ENCODE measurements at places on chromosomes 13 and 19.

GRCh38 chr19:1001538-1002166 lies 1.4 kb downstream of the GRIN3B start:
- peak; percentile 67 for DNase-seq

DNA sequence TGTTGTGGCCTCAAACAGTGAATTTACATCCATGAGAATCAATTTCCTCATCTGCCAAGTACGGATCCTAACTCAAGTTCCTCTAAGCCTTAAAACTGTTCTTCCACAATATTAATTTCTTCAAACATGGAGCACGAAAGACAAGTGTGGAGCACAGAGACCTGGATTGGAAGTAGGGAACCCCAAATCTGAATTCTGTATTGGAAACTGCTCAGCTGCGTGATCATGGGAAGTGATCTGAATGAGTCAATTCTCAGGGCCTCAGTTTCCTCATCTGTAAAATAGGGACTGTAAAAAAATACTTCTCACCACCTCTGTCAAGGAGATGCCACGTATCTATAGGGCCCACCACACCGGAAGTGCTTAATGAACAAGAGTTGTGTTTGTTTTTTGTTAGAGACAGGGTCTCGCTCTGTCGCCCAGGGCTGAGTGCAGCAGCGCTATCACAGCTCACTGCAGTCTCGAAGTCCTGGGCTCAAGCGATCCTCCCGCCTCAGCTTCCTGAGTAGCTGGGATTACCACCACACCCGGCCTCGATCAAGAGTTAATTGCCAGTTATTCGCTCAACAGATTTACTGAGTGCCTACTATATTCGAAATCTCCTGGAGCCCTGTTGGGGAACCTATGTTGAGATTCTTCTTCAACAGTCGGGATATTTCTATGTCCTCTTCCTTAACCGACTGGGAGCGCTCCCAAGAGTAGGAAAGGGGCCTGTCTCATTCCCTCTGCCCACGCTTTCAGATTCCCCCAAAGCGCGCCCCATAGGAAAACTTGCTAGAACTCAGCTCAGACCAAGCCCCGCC lies 1.6 kb downstream of the SERTAD3 start:
- no peak for DNase-seq

DNA sequence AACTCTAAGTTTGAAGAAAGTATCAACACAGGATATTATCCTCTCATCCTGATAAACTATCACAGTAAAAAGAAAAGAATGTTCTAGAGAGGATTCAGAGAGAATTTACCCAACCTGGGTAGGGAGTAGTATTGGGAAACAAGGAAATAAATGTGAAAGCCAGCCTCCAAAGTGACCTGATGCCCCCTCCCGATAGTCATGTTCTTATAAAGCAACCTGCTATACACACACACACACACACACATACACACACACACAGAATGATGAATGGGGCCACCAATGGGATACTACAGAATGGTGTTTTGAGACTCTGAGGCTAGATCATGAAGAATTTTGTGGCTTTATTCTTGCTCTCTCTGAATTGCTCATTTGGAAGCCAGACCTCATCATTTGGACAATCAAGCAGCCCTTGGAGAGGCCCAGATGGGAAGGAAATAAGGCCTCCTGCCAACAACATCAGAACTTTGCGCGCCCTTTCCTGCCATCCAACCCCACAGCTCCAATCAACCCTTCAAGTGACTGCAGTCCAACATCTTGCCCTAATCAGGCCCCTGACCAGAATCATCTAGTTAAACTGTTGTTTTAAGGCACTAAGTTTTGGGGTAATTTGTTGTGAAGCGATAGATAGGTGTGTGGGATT lies 807.9 kb upstream of the ARGLU1 start:
- DNase-seq: no peak

DNA sequence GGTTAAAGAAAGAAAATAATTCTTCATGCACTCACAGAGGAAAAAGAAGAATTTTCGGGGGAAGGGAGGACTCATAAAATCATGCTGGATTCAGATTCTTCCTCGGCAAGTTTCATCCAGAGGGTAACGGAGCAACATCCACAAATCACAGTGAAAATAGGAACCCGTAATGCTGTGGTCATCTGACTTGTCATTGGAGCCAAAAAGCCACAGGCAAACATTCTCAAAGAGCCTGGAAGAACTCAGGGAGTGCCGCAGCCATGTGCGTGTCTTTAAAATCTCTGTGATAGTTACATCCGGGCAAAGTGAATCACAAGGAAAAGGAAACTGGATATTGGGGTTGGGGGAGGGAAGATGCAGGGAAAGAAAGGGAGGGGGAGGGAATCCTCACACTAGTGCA lies 33.0 kb upstream of the VSTM2B start:
- no peak for DNase-seq

DNA sequence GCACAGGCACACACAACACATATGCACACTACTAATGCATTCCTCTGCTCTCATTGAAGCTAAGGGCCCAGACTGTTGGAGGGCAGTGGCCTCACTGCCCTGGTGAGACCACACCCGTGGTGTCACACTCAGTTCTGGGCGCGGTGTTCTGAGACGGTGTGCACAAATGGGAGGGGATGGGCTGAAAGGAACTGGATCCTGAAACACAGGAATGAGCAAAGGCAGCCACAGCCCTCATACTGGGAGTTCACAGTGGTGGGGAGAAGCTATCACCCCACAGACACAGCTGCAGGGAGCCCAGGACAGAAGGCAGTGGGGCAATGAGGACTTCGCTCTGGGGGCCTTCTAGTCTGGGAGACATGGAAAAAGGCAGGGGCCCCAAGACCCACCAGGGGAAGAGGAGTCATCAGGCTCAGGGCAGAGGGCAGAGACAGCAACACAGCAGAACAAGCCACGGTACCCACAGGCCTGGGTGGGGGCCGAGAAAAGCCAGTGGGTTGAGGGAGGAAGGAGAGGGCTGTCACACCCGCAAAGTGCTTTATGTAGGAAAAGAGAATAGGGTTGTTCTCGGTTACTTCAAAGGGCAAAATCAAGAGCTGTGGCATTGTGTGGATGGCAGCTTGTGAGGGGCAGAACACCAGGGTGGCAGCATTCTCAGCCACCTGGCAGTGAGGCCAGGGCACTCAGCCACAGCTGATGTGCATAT lies 75.4 kb upstream of the GPR183 start:
- no peak for DNase-seq

GRCh38 chr13:32124743-32125142 lies 93.2 kb downstream of the FRY start:
- no peak for DNase-seq

DNA sequence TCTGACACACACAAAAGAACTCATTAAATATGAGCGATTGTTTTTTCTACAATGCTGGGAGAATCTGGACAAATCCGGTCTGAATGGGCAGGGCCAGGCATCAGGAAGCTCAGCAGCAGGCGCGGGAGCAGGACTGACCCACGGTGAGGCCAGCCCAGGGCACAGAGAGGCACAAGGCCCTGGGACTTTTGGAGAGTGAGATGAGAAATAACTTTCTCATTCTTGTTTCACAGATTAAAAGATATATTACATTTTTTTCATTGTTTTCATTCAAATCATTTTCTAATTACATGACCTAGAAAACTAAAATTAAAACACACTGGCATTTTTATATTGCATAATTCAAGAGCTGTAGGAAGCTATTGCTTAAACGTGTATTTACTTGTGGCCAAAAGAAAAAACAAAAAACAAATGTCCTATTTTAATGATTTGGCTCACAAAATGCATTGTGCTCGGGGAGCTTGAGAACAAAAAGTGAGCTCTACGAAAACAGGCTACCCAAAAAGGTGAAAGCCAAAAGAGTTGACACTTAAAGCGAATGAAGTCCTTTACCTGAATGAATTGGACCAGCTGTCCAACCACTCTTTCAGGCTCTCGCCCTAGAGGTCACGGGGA lies 133.1 kb downstream of the TNFRSF19 start:
- no peak for DNase-seq

DNA sequence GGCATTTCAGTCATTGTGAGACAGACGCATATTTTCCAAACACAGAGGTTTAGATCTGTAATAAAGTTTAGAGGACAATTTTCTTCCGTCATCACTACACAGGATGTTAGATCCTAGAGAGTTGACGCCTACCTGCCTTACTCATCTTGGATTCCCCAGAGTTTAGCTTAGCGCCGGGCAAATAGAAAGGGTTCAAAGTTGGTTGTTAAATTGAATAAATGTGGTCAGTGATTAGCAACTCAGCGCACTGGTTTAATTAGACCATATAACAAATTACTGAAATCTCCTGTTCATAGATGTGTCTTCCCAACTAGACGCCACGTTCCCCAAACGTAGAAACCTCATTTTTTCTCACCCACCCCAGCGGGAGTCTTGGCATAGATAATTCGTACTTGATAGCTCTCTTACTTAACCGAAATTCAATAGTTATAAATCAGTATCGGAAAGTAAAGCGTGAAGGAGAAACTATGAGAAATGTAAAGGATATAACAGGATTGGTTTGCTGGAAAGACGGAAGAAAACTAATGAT lies 726 bp upstream of the UFM1 start:
- DNase-seq: no peak

DNA sequence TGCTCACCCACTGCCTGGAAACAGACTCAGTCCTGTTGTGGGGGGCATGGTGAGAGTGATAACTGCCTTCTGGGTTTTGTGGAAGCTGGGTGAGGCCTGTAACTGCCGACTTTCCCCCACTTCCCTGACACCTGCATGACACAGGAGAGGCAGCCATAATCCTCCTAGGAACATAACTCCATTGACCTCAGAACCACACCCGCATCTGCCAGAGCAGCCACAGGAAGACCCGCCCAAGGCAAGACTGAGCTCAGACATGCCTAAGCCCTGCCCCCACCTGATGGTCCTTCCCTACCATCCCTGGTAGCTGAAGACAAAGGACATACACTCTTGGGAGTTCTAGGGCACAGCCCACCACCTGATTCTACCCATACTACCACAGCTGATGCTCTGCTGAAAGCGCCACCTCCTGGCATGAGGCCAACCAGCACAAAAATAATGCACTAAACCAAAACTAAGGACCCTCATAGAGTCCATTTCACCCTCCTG lies 326.7 kb downstream of the RBM26 start:
- DNase-seq: no peak

DNA sequence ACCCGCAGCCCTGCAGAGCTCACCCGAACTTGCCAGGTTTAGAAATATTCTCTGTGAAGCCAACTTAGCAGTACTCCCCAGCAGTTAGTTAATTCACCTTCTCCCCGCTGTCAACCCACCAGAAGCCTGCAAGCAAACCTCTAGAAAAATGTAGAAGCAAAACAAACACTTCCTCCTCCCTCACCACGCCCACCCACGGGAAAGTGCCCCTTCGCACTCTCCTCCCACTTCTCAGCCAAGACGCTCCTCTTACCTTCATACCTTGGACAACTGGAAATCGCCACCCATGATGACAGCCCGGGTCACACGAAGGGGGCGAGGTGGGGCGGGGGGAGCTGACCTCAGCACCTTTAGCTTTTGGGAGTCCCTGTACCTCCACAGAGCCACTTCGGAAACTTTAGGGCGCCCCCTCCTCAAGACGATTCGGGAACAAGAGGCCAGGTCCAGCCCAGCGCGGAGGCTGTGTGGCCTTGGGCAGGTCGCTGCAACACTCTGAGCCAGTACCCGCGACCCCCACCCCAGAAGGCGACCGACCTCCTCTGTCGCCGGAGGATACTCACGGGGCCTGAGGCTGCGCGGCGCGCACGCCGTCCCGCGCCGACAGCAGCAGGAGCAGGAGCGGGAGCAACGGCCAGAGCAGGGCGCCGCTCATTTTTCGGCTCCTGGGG lies 485 bp downstream of the CPAMD8 start:
- no peak for DNase-seq

DNA sequence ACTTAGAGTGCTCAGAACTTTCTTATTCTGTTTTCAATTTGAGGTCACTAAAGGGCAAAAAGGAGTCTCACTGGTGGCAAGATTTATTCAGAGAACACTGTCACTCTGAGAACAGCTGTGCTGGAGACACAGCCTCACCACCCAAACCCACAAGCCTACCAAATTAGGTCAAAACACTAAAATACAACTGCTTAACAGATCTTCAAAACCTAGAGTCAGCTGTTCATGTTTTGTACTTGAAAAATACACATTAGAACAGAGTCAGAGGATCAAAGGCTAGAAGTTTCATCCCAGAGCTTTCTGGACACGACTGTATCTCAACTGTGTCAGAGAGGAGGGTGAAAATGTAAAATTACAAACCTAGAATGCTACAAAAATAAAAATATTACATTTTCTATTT lies 89.3 kb downstream of the MIPEP start:
- no peak for DNase-seq

- DNase-seq: no peak
Measured at GRCh38 chr13:39313721-39314120, 275.5 kb downstream of the NHLRC3 start.

GRCh38 chr13:99892866-99893504 lies 78.6 kb downstream of the ZIC5 start:
- no peak for DNase-seq

DNA sequence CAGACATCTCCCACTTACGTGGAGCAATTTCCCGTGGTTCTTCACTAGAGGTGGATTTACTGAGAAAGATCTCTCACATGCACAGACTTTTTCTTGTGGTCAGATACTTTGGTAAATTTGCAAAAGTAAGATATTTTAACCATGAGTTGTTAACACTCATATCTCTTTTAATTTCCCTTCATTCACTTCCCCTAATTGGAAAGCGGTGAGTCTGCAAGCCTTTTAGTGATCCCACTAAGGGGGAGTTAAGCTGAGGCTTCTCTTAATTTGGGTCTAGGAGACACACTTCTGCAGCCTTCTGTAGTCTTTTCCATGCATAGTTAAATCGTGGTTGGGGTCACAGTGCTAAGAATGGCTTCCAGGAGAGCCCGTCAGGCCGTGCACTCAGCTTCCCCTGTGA lies 30.7 kb upstream of the SERPINE3 start:
- DNase-seq: no peak

- DNase-seq: peak; percentile 1
Measured at GRCh38 chr13:26529441-26529840, 28.0 kb upstream of the WASF3 start.

DNA sequence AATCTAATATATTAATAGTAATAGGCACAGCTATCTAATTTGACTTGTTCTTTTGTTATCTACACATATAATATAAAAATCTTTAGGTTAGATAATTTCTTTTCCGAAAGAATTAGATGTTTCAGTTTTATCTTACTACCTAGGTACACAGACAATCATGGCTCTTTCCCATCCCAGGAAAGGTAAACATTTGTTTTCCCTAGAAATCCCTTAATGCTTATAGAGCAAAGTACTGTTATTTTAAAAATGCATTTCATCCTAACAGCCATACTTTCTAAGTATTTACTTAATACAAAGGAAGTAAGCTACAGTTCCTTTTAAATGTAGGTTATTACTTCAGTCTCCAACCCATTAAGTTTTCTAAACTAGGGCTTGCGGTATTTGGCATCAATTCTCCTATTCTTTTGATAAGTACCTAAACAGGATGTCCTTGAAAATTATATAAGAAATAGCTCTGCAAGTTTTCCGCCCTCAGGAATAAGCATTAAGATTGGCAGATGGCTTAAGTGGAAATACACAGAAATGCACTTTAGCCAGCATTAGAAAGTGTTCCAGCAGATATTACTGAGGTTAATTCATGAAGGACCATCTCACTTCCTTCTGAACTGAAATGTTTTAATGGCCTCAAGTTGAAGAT lies 616.2 kb upstream of the SPRY2 start:
- no peak for DNase-seq

Measured in stimulated activated CD4-positive, alpha-beta T cell treated with anti-CD3 and anti-CD28 coated beads, Interleukin-12 subunit alpha, Interleukin-12 subunit beta, amount 100 ng/mL, for 24 hours (primary cell).